ENCODE measurements at places on chromosomes 7 and 10.

GRCh38 chr7:56174875-56175760 is 58.9 kb upstream of the NUPR2 start:
- DNase-seq: no peak

GRCh38 chr7:65448816-65449504 is 75.3 kb downstream of the ZNF92 start:
- peak; percentile 49 for DNase-seq

- DNase-seq: no peak
Measured at GRCh38 chr7:120856621-120857352, 1.2 kb downstream of the TSPAN12 start.

DNA sequence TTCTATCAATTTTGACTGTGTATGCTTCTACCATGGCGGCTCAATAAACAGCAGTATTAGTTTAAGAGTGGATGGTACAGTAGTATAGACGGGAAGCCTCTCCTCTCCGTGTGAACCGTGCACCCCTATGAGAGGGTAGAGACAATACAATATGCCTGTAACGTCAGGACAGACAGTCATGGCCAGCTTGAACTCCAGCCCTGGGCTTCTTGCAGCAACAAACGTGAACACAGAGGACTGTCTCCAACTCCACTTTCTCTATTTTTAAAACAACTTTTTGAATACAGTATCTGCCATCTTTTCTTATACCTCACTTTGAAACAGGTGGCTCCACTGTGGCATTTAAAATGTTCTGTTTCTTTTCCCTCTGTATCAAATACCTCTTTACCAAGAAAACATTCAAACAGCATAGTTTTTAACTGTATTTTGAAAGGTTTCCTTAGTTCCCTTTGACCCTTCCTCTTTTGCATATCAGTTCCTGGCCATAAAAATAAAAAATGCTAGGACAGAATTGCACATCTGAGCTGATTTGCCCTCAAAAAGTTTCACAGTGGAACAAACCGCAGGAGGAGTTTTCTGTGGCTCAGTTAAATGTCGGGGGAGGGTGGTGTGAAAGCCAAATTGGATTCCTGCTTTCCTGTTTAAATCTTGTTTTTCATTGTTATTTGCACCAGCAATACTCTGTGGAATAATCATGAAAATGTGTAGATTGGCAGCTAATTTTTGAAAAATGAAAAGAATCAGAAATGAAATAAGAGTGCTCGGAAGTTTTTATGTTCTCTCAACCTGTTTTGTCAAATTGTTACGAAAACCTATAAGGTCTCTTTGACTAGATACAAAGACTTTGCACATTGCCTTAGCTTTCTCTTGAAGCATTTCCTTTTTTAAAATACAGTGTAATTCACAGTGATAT is 8.0 kb downstream of the IKZF1 start:
- DNase-seq: no peak

- DNase-seq: no peak
Measured at GRCh38 chr7:68922850-68923249, 675.4 kb upstream of the AUTS2 start.

DNA sequence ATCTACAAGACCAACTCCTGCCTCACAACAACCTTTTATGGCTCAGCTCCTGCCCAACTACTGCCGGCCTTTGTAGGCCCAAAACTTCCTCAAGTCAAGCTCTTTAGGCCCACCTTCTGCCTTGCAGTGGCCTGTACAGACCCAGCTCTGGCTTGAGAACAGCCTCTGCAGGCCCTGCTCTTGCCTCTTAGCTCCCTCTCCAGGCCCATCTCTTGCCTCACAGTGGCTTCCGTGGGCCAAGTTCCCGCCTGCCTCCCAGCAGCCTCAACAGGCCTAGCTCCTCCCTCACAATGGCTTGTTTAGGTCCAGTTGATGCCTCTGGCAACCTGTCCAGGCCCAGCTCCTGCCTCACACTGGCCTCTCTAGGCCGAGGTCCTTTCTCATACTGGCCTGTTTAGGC is 32.4 kb upstream of the VKORC1L1 start:
- DNase-seq: no peak

DNA sequence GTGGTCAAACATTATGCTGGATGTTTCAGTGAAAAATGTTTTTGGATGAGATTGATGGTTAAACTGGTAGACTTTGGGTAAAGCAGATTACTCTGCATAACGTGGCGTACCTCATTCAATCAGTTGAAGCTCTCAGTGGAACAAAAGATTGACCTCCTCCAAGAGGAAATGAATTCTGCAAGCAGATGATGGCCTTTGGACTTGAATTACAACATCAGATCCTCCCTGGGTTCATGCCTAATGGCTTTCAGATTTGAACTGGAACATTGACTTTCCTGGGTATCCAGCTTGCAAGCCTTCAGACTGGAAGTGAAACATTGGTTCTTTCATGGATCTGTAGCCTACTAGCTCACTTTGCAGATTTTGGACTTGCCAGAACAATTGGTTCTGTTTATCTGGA is 169.3 kb upstream of the MALRD1 start:
- DNase-seq: no peak

Data from astrocyte of the cerebellum (primary cell).